Hepatocyte (in vitro differentiated cells): ENCODE measurements at places on chromosomes 5 and 9.

DNA sequence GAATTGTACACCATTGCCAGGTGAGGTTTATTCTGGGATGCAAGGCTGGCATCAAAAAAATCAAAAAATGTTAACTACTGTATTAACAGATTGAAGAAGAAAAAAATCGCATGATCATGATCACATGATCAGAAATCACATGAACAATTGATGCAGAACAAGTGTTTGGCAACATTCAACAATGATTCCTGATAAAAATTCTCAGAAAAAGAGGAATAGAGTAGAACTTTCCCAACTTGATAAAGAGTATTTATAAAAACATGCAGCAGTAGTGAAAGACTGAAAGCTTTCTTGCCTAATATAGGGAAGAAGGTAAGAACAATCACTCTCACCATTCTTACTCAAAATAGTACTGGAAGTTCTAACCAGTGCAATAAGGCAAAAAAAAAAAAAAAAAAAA, 16.4 kb downstream of the SLCO4C1 start:
- no peaks in the 10 kb centered on the region for H3K4me1 ChIP-seq
- no peak overlapping the region for H3K27ac ChIP-seq
- no peak overlapping the region for H3K4me3 ChIP-seq
- no peaks in the 10 kb centered on the region for H3K27me3 ChIP-seq
- DNase-seq: no peak
- H3K36me3 ChIP-seq: no peaks in the 10 kb centered on the region

DNA sequence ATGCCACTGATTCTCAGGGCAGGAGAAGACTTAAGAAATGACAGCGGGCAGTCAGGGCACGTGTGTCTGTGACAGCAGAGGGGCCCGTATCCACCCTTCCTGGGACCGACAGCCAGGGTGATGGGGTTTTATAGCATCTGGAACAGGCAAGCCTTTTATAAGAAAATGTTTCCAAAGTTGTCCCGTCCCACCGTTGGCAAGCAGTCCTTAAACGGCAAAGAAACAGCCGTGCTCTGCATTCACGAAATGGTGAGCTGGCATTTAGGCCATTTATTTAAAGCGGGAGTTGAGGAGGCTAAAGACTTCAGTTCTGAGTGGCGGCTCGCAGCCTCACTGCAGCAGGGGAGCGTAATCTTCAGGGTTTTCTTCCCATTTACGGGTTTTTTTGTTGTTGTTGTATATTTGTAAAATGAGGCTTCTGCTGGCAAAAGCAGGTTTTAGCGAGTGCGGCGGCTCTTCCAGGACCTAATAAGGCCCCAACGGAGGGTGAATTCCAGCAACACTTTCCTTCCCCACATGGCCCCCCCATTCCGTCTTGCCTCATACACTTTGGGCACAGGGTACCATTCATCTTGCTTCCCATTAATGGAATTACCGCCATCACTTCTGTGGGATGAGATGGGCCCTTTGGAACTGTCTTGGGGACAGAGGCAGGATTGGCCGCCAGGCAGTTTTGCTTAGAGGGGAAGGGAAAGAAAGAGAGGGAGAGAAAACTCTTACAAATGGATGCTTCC, 15.8 kb downstream of the NEK6 start:
- no peak for DNase-seq
- no peaks in the 10 kb centered on the region for H3K36me3 ChIP-seq
- peaks cover 4% of the 10 kb centered on the region for H3K4me1 ChIP-seq

DNA sequence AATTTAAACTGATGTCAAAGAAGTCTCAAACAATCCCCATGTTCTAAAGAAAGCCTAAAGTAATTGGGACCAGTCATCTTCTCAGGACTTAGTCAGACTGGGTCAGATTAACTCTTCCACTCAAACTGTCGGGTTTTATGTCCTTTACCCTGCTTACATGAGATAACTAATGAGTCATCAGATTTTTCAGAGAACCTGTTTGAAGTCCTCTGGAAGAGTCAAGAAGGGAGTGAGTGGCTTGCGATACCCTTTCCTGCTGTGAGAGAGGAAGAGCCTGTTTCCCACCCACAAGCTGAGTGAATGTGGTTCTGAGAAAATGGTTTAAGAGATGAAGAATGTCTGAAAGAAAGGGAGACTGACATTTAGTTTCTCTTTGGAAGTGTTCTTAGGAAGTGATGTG, 1866.7 kb upstream of the C9orf72 start:
- H3K4me3 ChIP-seq: no peak overlapping the region
- H3K4me1 ChIP-seq: no peaks in the 10 kb centered on the region
- peak; percentile 16 for DNase-seq
- no peak overlapping the region for H3K27ac ChIP-seq
- no peaks in the 10 kb centered on the region for H3K36me3 ChIP-seq

- H3K4me1 ChIP-seq: peaks cover 3% of the 10 kb centered on the region
- H3K36me3 ChIP-seq: no peaks in the 10 kb centered on the region
- H3K4me3 ChIP-seq: no peak overlapping the region
- no peaks in the 10 kb centered on the region for H3K27me3 ChIP-seq
Observed at GRCh38 chr5:61280205-61280604, 51.9 kb upstream of the ZSWIM6 start.

- no peak overlapping the region for H3K27ac ChIP-seq
- peaks cover 18% of the 10 kb centered on the region for H3K4me1 ChIP-seq
- no peak overlapping the region for H3K4me3 ChIP-seq
- no peak for DNase-seq
- no peaks in the 10 kb centered on the region for H3K27me3 ChIP-seq
Observed at GRCh38 chr5:180832638-180833068, 28.4 kb downstream of the ZFP62 start.

GRCh38 chr9:127847178-127847510, 7.3 kb downstream of the ENG start:
- no peak for DNase-seq
- H3K27me3 ChIP-seq: no peaks in the 10 kb centered on the region
- H3K4me1 ChIP-seq: peaks cover 10% of the 10 kb centered on the region
- peak overlapping the region; percentile 46 for H3K27ac ChIP-seq
- no peak overlapping the region for H3K4me3 ChIP-seq

DNA sequence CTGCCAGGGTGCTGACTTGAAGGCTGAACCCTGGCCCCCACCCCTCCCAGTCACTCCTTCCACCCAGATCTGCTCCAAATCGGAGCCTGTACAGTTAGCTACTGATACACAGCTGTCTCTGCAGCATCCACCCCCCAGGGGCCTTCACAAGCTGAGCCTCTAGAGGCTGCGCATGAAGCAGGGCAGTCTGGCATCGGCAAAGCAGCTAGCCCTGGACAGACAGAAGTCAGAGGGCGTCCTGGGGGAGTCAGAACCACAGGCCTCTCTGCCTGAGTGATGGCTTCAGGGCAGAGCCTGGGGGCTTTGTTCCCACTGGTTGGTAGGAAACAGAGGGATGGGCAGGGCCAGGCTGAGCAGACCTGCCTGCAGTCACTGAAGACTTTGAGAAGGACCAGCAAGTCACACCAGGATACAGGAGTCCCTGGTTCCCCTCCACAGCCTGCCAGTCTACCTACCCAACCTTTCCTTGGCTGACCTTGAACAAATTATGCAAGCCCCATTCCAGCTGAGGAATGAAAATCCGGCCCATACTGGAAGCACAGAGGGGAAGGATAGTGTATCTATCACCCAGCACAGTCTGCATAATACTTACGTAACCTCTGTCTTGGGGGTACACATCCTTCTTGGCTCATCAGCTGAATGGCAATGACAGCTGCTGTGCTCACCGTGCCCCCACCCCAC, 8.8 kb downstream of the VDAC1 start:
- H3K4me3 ChIP-seq: no peak overlapping the region
- DNase-seq: no peak
- H3K4me1 ChIP-seq: peaks cover 55% of the 10 kb centered on the region
- peak overlapping the region; percentile 79 for H3K27ac ChIP-seq
- H3K36me3 ChIP-seq: no peaks in the 10 kb centered on the region

GRCh38 chr9:98039607-98040017, 16.9 kb upstream of the NANS start:
- no peaks in the 10 kb centered on the region for H3K4me1 ChIP-seq
- H3K4me3 ChIP-seq: no peak overlapping the region
- H3K27ac ChIP-seq: no peak overlapping the region
- no peaks in the 10 kb centered on the region for H3K36me3 ChIP-seq
- no peak for DNase-seq
- no peaks in the 10 kb centered on the region for H3K27me3 ChIP-seq

GRCh38 chr5:123868881-123869280, 356.9 kb downstream of the CSNK1G3 start:
- no peak for DNase-seq
- no peak overlapping the region for H3K4me3 ChIP-seq
- peak overlapping the region; percentile 2 for H3K27ac ChIP-seq

GRCh38 chr5:6287176-6287575, 91.2 kb downstream of the MED10 start:
- DNase-seq: no peak
- peaks cover 3% of the 10 kb centered on the region for H3K27me3 ChIP-seq
- no peak overlapping the region for H3K4me3 ChIP-seq
- no peaks in the 10 kb centered on the region for H3K36me3 ChIP-seq
- no peak overlapping the region for H3K27ac ChIP-seq

DNA sequence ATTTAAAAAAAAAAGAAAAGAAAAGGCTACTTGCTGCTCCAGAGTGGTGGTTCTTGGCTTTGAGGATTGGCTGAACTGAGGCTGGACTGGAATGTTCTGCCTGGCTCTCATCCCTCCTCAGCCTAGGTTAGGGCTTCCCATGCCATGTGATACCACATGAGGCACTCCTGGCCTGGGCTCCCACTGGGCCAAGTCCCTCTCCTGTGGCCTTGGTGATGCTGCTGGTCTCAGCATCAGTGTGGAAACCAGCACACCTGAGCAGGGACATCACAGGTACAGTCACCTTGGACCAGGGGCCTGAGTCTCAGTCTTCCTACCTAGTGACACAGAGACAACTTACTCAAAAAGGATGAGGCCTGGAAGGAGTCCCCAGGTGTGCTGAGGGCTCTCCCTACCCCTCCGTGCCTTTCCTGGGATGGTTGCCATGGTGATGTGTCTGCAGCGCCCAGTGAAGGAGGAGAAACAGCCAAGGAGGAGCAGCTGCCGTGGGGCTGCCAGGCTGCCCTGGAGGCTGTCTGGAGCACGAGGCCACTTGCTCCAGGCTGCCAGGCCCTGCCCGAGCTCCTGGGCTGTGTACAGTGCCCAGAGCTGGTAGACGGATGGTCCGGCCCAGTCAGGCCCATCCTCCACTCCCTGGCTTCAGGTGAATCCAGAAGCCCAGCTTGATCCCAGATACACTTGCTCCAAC, 71.0 kb downstream of the WNK2 start:
- H3K27ac ChIP-seq: no peak overlapping the region
- no peaks in the 10 kb centered on the region for H3K27me3 ChIP-seq
- DNase-seq: no peak
- H3K4me3 ChIP-seq: no peak overlapping the region

DNA sequence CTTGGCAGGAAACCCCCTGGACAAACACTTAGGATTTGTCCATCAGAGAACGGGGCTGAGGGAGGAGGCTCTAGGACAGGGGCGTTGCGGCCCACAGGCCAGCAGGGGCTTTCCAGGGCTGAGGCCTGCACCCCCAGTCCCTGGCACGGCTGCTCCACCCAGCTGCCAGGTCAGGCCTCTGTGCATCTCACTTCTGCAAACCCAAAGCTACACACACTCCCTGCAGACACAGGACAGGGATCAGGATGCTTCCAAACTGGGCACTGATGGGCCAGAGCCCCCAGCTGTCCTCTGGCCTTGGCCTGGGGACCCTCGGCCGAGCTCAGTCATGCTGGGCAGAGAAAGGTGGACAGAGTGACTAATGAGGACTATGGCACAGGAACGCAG, 106.2 kb upstream of the SARDH start:
- H3K27me3 ChIP-seq: no peaks in the 10 kb centered on the region
- H3K36me3 ChIP-seq: no peaks in the 10 kb centered on the region
- H3K4me3 ChIP-seq: no peak overlapping the region
- H3K27ac ChIP-seq: no peak overlapping the region
- peaks cover 19% of the 10 kb centered on the region for H3K4me1 ChIP-seq

DNA sequence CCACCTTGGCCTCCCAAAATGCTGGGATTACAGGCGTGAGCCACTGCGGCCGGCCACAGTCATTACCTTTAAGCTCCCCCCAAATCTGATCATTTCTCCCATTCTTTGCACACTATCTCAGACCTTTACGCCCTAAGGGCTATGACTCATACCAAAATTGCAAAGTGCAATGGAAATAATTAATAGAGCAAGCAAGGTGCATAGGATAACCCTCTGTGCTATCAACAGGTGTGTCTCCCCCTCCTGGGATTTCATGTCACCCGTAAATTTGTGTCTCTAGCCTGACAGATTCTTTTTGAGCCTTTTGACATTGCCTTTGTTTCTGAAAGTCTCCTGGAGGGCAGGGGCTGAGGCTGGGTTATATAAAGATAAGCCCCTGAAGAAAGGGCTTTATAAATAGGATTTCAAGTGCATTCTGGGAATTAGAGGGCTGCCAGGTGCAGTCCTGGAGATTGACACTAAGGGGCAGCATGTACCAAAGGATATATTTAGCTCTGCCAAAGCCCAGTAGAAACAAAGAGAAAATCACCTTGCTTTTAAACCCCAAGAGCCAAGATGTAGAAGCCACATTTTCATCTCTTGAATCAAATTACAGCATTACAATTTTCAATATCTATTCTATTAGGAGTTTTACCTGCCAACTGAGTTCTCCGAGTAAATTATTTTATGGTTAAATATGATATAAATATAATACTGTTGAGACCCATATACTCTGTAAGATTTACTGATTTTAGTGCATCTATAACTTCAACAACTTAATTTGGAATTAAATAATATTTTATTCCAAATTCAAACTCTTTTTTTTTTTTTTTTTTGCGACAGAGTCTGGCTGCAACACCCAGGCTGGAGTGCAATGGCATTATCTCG, 18.2 kb downstream of the S100Z start:
- no peak overlapping the region for H3K4me3 ChIP-seq
- peaks cover 3% of the 10 kb centered on the region for H3K4me1 ChIP-seq
- no peaks in the 10 kb centered on the region for H3K36me3 ChIP-seq

DNA sequence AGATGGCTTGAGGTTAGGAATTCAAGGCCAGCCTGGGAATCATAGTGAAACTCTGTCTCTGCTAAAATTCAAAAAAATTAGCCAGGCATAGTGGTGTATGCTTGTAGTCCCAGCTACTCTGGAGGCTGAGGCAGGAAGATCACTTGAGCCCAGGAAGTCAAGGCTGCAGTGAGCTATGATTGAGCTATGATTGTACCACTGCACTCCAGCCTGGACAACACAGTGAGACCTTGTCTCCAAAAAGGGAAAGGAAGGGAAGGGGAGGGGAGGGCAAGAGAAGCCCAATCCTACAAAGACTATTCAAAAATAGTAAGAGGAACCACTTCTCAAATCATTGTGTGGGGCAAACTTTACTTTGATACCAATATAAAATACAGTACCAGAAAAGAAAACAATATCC, 11.2 kb downstream of the SEMA4D start:
- H3K27me3 ChIP-seq: no peaks in the 10 kb centered on the region
- H3K4me3 ChIP-seq: no peak overlapping the region
- no peak for DNase-seq
- H3K4me1 ChIP-seq: no peaks in the 10 kb centered on the region
- H3K27ac ChIP-seq: no peak overlapping the region
- H3K36me3 ChIP-seq: no peaks in the 10 kb centered on the region

DNA sequence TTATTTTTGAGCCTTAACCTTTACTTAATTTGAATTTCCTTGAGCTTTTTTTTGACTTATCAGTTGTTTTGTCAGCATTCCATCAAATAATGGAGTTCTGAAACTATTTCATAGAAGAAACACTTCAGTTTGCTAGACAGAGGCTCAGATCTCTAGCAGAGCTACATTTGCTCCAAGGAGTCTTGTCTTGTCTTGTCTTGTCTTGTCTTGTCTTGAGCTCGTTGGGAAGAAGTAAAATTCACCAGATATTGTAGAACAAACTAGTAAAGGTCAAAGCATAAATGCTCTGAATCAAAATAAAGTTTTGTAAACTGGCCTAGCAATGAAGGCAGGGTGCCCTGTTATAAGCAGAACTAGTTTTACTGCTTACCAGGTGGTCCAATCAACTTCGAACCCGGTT, 33.5 kb downstream of the RAB24 start:
- no peak overlapping the region for H3K27ac ChIP-seq
- H3K4me3 ChIP-seq: no peak overlapping the region
- H3K4me1 ChIP-seq: no peaks in the 10 kb centered on the region
- H3K36me3 ChIP-seq: peaks cover 5% of the 10 kb centered on the region
- no peaks in the 10 kb centered on the region for H3K27me3 ChIP-seq
- DNase-seq: no peak
